ENCODE measurements at places on chromosomes 1 and 21. TPM values are rescaled to one million over a fixed set of nuclear protein-coding genes. Genes with fewer than 3 reads are reported as not detected.

GRCh38 chr1:235642011-235642942 lies 7.3 kb downstream of the GNG4 start:
- DNase-seq = no peak

DNA sequence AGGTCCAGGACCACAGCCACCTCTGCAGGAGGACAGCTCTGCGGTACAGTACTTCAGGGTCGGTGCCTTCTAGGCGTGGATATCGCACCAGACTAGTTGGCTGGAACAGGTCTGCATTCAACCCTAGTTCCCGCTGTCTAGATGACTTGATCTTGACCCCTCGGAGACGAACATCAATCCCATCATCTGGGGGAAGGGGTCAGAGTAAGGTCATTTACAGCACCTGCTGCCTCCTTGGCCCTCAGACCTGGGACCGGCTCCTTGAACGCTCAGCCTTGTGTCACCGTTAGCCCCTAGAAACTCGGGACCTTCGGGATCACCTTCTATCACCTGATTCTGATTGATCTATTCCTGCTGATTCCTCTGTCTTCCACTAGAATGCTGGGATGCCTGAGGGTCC lies 2.6 kb downstream of the HECTD3 start:
- DNase-seq = no peak

- no peak for DNase-seq
These were observed 159.5 kb downstream of the DISC1 start for GRCh38 chr1:231786126-231786525.

- DNase-seq = no peak
These were observed 5.1 kb downstream of the LDLRAD1 start for GRCh38 chr1:54012863-54013262.

GRCh38 chr1:233189526-233189925 lies 106.0 kb downstream of the PCNX2 start:
- DNase-seq = peak; percentile 24

- peak; percentile 78 for DNase-seq
These were observed 1.2 kb upstream of the KIRREL1 start for GRCh38 chr1:157992031-157992832.

GRCh38 chr1:81467383-81467782 lies 333.4 kb upstream of the ADGRL2 start:
- DNase-seq = no peak

GRCh38 chr21:34836103-34836932 lies 167.5 kb downstream of the CLIC6 start:
- DNase-seq = no peak

- no peak for DNase-seq
These were observed 2.2 kb downstream of the LRRC52 start for GRCh38 chr1:165545974-165546373.

DNA sequence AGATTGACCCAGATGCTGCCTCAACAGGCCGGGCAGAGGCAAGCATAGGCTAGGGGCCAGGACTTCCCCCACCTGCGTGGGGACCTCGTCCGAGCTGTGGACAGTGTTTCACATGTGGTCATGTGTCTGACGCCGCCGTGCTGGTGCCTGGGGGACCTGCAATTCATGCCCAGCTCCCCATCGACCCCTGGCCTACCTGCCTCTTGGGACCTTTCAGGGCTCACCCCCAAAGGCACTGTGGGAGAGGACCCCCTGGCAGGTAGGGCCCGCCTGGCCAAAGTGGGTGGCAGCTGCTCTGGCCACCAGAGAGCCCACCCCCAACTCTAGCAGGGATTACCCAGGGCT lies 4.4 kb downstream of the TMEM201 start:
- no peak for DNase-seq

DNA sequence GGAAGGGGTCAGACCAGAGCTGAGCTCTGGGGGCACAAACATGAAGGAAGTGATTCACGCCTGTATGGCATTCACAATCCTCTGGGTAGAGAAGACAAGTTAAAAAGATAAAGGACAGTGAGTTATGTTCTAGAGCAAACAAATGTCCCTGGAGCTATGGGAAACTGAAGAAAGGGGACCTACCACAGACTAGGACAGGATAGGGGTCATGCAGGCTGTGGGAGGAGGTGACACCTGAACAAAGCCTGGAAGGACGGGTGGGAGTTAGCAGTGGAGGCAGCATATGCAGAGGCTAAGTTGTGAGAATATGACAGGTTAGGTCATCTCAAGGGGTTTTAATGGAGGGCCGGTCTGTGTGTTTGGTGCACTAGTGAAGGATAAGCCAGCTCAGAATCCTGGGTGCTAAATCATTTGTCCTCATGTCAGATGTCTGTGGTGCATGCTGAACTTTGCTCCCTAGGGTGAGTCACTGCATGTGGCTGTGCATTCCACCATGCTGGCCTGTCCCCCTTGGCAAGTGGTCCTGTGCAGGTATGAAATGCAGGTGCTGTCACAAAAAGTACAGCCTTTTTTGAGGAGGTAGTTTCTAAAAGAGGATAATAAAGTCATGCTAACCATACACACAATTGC lies 28.5 kb downstream of the TNN start:
- no peak for DNase-seq

DNA sequence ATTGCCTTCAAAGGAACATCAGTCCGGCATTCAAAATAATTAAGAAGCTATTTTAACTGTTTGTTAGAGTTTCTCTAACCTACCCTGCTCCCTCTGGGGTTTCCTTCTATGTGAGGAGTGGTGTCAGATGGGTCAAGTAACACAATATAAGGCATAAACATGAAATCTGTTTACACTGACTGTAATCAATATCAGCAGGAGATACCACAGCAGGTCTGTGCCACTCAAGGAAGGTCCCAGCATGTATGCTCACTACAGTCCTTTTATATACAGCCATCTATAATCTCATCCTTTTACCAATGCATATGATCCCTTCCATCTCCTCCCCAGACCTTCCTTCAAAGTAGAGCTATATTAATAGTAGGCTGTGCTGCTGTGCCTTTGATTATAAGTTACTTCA lies 25.4 kb downstream of the EEIG2 start:
- no peak for DNase-seq

DNA sequence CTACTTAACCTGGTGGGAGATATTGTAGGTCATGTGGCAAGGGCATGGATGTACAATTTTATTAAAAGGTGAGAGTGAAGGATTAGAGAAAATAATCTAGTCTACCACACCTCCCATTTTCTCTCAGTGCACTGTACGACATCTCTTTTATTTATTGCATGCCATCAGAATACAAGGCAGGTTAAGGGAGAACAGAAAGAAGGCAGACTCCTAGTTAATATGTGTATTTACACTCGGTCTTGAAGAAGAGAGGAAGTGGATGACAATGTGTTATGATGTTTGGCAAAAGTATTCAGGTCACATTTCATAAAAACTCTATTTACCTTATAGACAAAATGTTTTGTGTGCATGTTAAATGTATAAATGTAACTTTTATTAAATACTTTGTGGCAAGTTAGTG lies 306.1 kb downstream of the CTH start:
- no peak for DNase-seq

DNA sequence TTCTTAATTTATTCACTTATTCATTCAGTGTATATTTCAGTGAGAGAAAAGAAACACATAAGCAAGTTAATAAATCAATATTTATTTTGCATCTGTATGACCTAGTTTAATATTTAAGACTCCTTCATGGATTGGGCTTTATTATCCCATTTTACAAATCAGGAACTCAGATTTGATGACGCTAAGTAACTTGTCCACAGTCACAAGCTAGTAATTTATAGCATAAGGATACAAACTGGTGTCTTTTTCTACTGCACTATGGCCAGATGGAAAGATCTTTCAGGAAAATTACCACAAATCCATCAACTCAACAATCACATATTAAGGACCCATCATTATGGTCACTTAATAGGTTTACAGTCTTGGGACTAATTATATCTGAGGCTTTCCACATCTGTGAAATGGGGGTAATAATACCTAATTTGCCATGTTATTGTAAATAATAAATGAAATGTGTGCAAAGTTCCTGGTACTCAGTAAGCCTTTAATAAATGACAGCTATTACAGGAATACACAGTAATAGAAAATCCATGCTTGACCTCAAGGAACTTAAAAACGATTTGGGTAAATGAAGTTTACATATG lies 13.3 kb downstream of the CDKN2C start:
- DNase-seq = no peak

GRCh38 chr1:23774174-23774880 lies 3.9 kb upstream of the PITHD1 start:
- DNase-seq = no peak

- DNase-seq = no peak
These were observed 23.1 kb upstream of the TNFRSF1B start for GRCh38 chr1:12143631-12144155.

- DNase-seq = no peak
These were observed 83.4 kb downstream of the SMYD2 start for GRCh38 chr1:214364386-214364785.

GRCh38 chr21:31220575-31220974 lies 123.5 kb downstream of the TIAM1 start:
- DNase-seq = no peak

- DNase-seq = peak; percentile 60
These were observed at the start of gene BEND5 for GRCh38 chr1:48776393-48777218. BEND5 (minus strand) TSS chr1:48776891; CDS start chr1:48776831, 60 bp downstream.

GRCh38 chr1:85799737-85800136 lies 91.5 kb upstream of the ZNHIT6 start:
- DNase-seq = no peak

GRCh38 chr21:42725416-42725930 lies 72.1 kb downstream of the PDE9A start:
- no peak for DNase-seq

DNA sequence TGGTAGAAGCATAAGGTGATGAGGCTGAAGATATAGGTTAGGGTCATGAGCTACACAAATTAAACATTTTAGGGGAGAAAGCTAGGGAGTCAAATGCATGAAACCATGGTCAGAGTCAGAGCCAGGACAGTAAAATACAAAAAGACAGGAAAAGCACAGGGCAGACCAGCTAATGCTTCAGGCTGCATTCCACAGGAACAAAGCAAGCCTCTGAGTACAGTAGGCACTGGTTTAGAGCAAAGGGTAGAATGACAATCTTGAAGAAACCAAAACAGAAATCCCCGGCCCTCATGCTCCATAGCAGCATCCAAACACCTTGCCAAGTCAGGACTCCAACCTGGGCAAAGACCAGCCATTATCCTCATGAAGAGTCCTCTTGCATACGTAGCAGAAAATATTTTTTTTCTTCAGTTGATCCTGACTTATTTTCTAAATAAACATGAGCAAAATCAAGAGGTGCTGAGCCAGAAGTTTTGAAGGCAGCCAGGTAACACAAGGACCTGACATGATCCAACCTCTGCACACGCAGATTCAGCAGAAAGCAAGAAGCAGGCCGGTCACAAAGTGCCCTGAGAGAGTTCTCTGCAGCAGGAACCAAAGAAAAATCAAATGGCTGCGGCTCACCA lies 273.1 kb downstream of the TTLL7 start:
- no peak for DNase-seq

DNA sequence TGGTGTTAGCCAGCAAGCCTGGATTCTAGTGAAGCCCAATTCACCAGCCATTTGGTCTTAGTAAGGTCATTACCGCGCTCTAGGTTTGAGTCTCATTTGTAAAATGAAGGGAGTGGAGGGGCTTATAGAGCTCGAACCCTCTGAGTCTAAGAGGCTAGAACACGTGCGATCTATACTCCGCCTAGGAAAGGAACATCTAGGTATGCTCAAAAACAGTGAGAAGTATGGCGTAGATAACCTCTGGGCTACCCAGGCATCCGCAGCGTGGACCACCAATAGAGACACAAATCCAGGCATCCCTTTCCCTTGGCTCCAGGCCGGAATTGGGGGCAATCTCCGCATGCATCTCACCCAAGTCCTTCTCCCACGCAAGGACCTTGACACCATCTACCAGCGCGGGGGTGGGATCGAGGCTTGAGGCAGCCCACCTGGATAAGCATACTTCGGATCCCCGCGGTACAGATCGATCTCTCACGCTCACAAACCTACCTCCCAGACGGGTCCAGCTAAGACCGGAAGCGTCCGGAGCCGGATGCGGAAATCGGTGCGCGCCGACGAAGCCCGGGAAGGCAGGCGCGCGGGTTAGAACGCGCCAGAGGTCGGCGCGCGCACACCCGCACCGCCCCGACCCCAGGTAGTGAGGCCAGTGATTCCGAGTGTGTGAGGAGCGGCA lies at the start of gene METTL25B:
METTL25B (plus strand) TSS at position 544 of the 673 bp plus-strand sequence. CDS start 636 bp downstream, outside the sequence.
- DNase-seq = no peak

- no peak for DNase-seq
These were observed 22.8 kb downstream of the LCE3E start for GRCh38 chr1:152543820-152544219.

GRCh38 chr1:241180569-241180968 lies 176.4 kb downstream of the RGS7 start:
- no peak for DNase-seq

DNA sequence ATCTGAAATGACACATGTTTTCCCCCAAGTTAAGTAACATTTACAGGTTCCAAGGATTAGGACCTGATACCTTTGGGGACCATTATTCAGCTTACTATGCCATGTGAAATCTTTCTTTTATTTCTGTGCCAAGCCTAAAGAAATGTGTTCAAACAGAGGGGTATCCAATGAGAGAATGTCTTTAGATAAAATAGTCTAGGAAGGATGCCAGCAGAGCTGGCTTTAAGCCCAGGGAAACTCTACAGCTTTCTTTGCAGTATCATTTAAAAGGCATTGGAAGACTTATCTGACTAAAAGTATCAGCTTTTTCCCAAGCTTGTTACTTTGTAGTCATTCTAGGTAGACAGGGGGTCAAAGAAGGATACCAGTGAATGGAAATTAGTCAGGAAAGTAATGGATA lies 860.4 kb downstream of the PLA2G4A start:
- DNase-seq = no peak

- peak; percentile 35 for DNase-seq
These were observed 23.5 kb upstream of the RSBN1 start for GRCh38 chr1:113835686-113836290.

The OR14K1 gene
- polyA plus RNA-seq = not detected

The UBL4B gene
- polyA plus RNA-seq = not detected

The RHBG gene
- 11.7 TPM for polyA plus RNA-seq

The TDRD5 gene
- polyA plus RNA-seq = 4.5 TPM

The ZNF697 gene
- 23.2 TPM for polyA plus RNA-seq

The DMBX1 gene
- not detected for polyA plus RNA-seq

The TNNT2 gene
- polyA plus RNA-seq = 58.6 TPM

The MMP23B gene
- 24.2 TPM for polyA plus RNA-seq

The UTP25 gene
- polyA plus RNA-seq = 11.5 TPM

The TRAF5 gene
- 13.9 TPM for polyA plus RNA-seq

The MCOLN3 gene
- 9.7 TPM for polyA plus RNA-seq

Data from right renal pelvis (tissue), 4 donors.